ENCODE measurements at places on chromosomes 5 and 9. TPM values are rescaled to one million over a fixed set of nuclear protein-coding genes. Genes with fewer than 3 reads are reported as not detected.

DNA sequence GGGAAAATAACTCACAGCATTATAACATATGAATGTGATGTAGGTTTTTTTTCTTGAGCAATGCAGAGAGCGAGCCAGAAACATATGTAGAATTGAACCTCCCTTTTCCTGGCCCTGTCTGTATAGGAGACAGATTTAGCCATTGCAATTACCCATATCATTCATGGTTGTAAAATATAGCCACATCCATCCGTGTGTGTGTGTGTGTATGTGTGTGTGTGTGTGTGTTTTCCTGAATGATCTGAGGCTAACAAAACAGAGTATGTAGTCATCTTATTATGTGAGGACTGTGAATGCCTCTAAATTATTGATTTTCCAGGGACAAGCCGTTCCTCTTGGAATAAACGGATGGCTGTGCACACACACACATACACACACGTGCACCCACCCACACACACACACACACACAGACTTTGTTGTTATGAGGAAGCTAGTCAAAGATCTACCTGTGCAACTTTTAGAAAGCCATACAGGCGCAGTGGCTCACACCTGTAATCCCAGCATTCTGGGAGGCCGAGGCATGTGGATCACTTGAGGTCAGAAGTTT, 11.7 kb upstream of the DENND1A start:
- no peak for ATAC-seq

DNA sequence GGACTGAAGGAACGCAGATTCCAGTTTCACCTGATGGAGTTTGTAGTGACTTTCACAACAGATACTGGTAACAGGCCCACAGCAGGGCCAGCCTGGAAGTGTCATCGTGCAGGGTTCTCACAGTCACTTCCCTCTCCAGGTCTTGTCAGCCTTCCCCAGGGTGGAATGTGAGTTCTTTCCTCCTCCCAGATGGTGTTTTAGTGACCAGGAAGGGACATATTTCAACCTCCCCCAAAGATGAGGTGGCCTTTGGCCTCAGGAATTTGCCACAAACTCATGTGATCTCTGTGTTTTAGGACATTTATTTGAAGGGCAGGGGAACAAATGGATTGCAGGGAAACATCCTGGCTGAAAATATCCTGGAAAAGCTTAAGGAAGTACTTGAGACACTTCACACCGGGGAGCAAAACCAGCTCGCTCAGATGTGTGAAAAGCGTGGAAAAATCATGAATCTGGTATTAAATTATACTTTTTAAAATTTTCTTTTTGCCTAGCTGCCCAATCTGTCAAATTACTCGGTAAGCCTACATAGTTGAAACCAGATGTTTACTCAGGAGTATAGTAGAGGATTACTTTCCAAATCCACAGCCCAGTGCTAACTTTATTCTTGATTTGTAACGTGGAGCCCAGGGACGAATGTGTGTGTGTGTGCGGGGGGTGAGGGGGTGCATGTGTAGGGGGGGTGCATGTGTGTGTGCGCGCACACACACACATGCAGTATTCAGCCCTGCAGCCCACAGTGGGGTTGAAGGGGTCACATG, 66.8 kb downstream of the PTPDC1 start:
- ATAC-seq: no peak

DNA sequence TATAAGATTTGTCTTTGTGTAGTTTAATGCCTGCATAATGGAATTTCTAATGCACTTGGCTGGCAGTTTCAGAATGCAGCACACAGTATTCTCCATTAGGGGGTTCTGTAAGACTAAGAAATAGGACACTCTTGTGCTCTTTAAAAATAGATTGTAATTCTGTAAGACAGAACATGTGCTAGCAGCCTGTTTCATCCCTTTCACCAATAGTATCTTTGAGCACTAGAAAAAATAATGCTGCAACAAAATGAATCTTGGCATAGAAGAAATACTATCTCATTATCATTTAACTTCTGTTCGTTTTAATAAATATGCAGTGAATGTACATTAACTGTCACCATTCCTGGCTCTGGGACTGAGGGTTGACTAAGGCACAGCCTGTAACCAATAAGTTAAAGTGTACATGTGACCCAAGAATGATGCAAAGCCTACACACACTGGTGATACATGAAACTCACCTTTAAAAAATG, 23.8 kb upstream of the ZNF622 start:
- ATAC-seq: no peak

DNA sequence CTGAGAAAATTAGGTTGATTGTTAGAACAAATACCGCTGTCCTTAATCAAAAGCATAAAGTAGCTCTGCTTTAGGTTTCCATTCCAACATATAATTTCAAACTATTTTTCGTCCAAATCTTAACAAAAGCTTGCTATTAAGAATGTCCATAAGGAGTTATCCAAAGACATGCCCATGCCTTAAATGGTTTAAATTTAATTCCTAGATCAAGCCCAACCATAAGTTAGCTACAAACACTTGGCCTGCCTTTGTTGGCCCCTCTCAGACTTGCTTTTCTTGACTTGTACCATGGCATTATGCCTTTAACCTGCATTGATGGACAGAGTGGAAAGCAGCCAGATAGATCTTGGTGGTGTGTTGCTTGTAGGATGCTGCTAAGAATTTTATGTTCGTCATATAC, 8.8 kb downstream of the GARNL3 start:
- no peak for ATAC-seq

DNA sequence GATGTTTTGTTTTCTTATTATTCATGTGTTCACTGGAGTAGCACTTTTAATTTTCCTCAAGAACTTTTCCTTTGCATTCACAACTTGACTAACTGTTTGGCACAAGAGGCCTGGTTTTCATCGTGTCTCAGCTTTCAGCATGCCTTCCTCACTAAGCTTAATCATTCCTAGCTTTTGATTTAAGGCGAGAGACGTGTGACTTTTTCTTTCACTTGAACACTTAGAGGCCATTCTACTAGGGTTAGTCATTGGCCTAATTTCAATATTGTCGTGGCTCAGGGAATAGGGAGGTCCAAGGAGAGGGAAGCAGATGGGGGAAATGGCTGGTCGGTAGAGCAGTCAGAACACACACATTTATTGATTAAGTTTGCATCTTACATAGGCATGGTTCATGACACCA, 94.0 kb downstream of the ZNF462 start:
- ATAC-seq: no peak

SIT1 gene
- 135 TPM for total RNA-seq

DNA sequence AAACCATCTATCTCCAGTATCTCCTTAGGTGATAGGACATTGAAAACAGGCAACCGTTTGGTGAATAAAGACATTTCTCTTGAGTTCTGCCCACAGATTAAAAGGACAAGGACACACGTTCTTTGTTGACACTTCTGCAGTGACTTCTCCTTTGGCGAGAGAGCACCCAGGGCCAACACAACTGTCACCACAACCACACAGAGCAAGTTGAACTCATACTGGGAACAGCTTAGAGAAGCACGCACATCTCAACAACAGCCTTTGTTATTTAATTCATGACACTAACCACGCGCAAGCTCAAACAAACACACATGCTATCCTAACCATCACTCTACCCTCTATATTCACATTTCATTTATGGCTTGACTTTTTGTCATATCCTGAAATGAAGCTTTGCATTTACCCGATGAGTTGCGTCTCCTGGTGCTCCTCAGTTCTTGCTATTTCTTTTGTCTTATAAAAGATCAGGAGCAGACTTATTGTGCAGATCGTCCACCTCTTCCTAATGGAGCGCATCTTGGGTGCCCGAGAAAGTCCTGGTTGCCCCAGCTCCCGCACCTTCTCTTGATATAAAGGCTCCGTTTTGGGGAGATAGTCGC, 543 bp downstream of the ST8SIA4 start:
- ATAC-seq: peak; percentile 45

FCN2 gene
- total RNA-seq: not detected

CCL21 gene
- not detected for total RNA-seq

CCNG1 gene
- total RNA-seq: 198 TPM

PAEP gene
- not detected for total RNA-seq

IL5 gene
- not detected for total RNA-seq

DNA sequence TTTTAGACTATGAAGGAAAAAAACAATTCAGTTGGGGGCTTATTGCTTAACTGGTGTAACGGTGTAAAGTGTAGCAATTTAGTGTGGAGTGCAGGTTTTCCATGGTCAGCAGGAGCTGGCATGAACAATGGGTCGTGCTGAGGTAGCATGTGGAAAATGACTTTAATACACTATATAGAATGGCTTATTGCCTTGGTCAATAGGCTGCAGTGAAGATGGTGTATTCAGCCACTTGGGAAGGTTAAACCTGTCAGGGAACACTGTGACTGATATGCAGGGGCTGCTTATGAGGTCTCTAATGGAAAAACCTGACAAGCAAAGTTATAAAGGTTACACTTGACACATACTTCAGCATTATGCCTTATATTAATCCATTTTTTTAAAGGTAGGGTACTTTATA, 764.7 kb upstream of the ARRDC3 start:
- no peak for ATAC-seq

- ATAC-seq: no peak
Measured at GRCh38 chr9:85995599-85995998, 54.7 kb downstream of the NAA35 start.

RNF180 gene
- not detected for total RNA-seq

HAVCR1 gene
- 1.5 TPM for total RNA-seq

- ATAC-seq: no peak
Measured at GRCh38 chr9:11349187-11349586, 736.4 kb upstream of the PTPRD start.

GRCh38 chr9:696332-697323, 144.9 kb upstream of the DMRT1 start:
- ATAC-seq: no peak

LAMC3 gene
- 0.11 TPM for total RNA-seq

GRCh38 chr9:124008694-124009530, 2.7 kb upstream of the LHX2 start:
- no peak for ATAC-seq

DNA sequence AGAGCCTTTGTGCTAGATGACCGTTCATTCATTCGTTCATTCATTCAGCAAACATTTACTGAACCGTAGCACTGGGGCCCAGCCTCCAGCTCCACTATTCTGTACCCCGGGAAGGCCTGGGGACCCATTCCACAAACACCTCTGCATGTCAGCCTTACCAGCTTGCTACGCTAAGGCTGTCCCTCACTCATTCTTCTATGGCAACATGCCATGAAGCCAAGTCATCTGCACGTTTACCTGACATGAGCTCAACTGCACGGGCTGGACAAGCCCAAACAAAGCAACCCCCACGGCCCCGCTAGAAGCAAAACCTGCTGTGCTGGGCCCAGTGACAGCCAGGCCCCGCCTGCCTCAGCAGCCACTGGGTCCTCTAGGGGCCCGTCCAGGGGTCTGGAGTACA, 6.0 kb downstream of the CEL start:
- no peak for ATAC-seq

DNA sequence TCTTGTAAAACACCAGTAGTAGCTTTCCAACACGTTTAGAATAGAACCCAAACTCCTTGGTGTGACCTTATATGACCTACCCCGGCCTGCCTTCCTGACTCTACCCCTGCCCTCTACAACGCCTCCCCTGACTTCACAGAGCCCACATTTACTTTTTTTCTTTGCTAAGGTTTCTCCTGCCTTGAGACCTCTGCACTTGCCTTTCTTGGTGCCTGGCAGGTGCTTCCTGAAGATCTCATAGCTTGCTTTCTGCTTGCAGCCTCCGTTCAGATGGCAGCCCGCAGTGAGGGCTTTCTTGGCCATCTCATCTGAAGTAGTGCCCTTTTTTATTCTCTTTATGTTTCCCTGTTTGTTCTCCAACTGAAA, 24.3 kb downstream of the NUP214 start:
- ATAC-seq: no peak

- no peak for ATAC-seq
Measured at GRCh38 chr9:136648751-136649150, 14.0 kb upstream of the EGFL7 start.

GRCh38 chr5:178224403-178224802, 8.2 kb downstream of the PHYKPL start:
- ATAC-seq: no peak

DNA sequence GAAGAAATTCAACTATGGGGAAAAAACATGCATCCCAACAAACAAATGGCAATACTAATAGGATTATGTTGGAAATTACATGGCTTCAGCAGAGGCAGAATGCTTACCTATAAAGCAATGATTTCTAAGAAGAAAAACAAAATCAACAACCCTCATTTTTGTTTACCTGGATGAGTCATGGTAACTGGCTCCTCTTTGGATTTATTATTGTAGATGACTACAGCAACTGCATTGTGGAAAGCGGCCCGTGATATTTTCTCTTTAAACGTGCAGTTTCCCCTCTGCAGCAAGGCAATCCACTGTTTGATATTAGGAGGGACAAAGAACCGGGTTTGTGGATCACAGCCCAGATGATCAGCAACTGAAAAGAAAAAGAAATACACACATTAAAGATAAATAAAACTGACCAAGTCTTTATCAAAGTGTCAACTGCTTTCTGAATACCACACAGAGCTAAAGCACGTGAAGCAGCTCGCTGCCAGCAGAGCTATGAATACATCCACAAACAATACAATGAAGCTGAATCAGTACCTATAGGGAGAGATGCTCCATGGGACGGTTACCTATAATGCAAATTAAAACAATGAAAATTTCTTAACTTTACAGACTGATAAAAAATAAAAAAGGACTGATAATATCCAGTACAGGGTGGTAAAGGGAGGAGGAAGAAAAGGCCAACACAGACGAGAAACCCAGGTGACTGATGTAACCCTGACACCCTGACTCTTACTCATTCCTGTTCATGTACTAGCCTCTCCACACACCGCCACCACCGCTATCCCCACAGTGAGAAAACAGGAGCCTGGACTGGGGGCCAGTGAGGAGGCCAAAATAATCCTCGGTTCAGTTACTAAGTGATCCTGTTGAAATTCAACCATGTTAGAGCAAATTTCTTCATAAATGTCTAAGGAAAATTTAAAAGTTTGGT, 31.0 kb downstream of the RNF130 start:
- ATAC-seq: no peak

- no peak for ATAC-seq
Measured at GRCh38 chr5:59360130-59360555, 533.4 kb downstream of the PDE4D start.

- no peak for ATAC-seq
Measured at GRCh38 chr5:137264041-137264440, 235.1 kb downstream of the SPOCK1 start.

- no peak for ATAC-seq
Measured at GRCh38 chr5:147168578-147169327, 66.1 kb upstream of the STK32A start.

GRCh38 chr5:17316970-17317459, 99.6 kb downstream of the BASP1 start:
- ATAC-seq: no peak

- ATAC-seq: no peak
Measured at GRCh38 chr9:85199866-85200495, 530.5 kb downstream of the NTRK2 start.

All from activated T-helper 17 cell treated with anti-CD3 and anti-CD28 coated beads, Interleukin-2, amount 50 U/mL, for 72 hours (primary cell).